CD4-positive, alpha-beta T cell treated with Interleukin-4 for 4 hours (primary cell): ENCODE measurements at places on chromosomes 3 and 15.

DNA sequence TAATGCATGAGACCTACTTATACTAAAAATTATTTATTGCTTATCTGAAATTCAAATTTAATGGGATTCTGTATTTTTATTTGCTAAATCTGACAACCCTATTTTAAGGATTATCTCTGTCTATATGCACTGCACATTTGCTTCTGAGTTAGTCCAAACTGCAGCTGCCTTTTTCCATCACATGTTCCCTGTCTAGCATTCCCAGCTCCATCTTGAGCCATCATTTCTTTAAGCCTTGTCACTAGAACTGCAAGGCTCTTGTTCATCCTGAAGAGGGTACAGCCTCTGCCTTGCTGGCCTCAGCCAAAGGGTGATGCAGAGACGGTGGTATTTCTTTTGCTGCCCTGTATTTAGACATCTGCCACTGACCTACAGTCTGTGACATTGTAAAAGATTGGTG, 125.8 kb upstream of the STT3B start:
- no peak for DNase-seq

DNA sequence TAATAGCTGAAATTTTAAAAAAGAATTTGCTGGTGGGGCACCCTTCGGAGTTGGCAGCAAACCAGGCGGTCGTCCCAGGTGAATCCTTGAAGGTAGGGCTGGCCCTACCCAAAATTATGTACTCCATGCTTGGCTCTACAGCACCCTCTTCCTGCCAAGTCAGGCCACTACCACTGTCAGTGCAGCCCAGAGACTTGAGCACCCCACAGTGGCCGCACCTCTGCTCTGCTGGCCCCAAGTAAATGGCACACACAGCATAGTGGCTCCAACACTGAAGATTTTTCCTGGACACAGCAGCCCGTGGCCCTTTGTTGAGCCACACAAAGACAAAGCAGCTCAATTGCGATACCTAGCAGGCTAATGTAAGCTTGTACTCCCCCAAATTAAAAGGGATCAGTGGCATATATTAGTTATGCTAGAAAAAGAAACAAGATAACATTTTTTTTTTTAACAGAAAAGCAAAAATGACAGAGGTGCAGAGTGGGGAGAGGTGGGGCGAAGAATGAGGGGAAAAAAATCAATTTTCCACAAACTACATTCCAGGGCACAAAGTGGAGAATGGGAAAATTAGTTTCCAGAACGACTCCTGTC, 250.5 kb downstream of the UACA start:
- peak; percentile 63 for DNase-seq

DNA sequence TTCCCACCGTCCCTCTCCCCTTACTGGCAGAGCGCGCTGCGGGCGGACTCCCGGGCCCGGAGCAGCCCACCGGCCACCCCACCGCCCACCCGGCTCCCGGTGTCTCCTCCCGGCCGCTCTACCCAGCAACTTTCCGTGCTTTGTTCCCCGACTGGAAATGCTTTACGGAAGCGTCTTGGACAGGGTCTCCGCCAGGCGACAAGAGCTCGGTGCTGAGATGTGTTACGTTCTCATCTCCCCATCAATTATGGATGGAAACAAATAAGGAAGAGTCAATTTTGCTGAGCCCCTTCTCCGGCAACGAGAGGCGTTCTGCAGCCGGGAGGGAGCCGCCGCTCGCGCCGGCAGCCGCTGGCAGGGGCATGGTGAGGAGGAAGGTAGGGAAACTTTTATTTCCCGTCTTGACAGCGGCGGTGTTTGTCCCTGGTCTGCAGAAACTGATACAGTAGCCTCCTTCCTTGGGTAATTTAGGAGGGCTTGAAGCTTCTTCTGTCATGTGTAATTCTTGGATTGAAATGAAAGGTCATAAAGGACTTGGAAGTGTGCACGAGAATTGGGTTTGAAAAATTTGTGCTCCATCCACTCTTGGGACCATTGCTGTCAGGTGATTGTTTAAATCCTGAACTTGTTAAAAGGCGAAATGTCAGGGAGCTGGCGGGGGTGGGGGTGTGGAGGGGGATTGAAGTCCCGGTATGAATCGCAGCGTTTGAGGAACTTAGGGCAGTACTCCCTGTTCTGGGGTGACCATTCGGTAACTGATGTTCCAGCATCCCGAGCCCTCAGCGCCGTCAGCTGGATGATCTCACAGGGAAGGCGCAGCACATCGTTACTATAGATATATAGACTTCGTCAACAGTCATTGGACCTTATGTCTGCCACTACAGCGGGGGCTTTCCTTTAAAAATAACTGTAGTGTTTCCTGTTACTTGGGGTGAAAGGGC, 1.5 kb downstream of the SEMA6D start:
- DNase-seq, result no peak

- DNase-seq, result peak; percentile 70
Observed at GRCh38 chr3:115165266-115165665, 18.2 kb upstream of the ZBTB20 start.

GRCh38 chr3:25297667-25298585, 130.1 kb upstream of the RARB start:
- DNase-seq, result no peak

DNA sequence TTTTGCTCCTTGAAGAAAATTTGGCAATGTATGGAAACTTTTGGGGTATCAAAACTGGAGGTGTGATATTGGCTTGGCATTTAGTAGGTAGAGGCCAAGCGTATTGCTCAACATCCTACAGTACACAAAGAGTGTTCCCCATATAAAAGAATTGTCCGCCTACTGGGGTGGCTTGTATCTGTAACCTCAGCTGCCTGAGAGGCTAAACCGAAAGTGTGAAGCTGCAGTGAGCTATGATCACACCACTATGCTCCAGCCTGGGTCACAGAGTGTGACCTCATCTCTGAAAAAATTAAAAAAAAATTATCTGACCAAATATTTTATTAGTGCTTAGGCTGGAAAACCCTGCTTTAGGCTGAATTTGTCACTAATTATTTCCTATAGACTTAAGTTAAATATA, 483.9 kb downstream of the PYDC2 start:
- DNase-seq, result no peak

DNA sequence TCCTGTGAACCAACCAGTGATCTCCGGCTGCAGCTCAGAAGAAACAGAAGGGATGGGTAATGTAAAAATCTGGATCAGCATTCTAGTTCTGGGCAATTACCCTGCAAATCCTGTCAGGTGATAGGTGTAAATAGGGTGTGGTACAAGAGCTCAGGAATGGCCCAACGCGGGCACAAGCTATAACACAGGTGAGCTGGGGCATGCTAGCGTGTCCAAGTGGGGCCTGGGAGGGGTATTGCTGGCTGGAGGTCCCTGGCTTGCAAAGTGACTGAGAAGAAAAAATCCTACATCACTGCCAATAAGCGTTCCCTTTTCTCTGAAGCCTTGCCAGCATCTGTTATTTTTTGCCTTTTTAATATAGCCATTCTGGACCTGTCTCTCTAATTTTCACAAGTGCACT, 9.7 kb upstream of the CHST2 start:
- no peak for DNase-seq

GRCh38 chr3:197828-198491, 1.4 kb downstream of the CHL1 start:
- DNase-seq, result no peak

- DNase-seq, result no peak
Observed at GRCh38 chr3:169310184-169310939, 353.1 kb downstream of the MECOM start.

DNA sequence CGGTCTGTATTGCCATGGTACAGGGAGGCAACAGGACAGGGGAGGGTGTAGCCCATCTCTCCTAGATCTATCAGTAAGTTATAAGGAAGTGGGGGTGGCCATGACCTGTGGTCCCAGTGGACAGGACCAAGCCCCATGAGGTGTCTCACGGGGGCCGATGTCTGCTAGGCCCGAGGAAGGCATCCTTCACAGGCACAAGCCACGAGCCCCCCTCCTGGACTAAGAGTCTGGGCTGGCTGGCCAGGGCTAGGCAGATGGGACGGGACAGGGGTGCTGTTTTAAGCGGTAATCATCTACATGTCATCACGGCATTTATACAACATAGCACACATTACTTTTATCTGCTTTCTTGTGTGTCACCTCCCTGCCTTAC, 2.6 kb upstream of the TBC1D2B start:
- DNase-seq, result no peak

GRCh38 chr3:186024210-186024609, 84.7 kb downstream of the ETV5 start:
- DNase-seq, result no peak

DNA sequence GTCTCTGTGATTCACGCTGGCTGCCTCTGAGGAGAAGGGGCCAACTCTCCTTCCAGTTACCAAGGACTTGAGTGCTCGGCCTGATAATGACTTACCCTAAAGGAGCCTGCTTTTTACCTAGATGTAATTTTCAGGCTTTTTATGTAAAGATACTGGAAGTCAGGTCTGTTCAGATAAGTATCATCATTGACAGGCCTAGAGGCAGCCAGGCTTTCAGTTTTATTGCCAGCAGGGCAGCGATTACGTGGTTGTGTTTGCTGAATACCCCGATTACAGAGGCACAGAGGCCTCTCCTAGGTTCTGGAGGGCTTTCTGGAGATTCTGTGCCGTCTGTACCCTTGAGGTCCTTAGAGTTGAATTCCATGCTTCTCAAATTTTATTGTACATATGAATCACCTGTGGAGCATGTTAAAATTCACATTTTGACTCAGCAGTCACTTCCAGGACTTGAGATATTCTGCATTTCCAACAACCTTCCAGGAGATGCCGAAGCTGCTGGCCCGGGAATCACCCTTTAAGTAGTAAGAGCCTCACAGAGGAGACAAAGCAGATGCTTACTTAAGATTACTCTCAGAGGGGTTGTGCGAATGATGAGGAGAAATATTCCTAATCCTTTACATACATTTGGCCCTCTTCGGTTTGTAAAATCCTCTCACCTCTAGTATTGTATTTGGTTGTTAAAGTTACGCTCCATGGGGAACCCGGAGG, 160.1 kb upstream of the BHLHE40 start:
- no peak for DNase-seq

GRCh38 chr3:37170513-37170912, 3.9 kb downstream of the LRRFIP2 start:
- DNase-seq, result no peak

- no peak for DNase-seq
Observed at GRCh38 chr3:183527428-183528379, 27.8 kb downstream of the KLHL6 start.

GRCh38 chr15:90706394-90707327, 10.5 kb upstream of the BLM start:
- DNase-seq, result no peak

DNA sequence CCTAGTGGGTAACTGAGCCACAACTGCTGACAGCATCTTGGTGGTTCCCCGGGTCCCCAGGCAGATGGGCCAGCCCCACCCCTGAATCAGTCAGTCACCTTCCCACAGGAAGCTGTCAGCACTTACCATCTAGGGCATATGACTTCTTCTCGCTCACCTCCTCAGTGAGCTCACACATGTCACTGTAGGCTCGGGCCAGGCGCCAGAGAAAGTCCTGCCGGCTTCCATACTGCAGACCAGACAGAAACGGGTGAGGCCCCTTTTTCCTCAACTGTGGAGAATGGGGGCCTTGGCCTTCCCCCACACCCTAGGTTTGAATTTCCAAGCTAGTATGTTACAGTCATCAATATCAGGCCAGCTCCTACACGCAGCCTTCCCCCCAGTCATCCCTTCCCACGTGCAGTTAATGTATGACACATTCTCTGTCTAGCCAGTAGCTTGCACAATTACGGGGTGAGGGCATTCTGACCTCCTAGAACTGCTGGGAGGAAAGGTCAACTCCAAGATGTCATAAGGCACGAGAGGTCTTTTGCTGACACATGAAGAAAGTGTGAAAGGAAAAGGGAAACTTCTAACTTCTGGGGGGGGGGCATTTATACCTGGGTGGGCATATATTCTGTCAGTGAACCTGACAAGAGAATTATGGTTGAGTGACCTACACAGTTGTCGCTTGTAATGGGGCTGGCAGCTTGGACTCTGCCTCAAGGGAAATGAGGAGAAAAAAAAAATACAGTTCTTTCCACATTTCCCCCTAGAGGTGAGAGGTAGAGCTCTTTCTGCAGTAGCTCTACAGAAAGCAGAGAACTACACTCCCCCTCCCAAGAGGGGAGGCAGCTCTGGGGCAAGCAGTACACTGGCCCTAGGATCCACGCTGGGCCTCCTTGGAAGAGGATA, 10.9 kb downstream of the RMDN3 start:
- DNase-seq, result peak; percentile 79
